Stimulated activated CD4-positive, alpha-beta T cell treated with anti-CD3 and anti-CD28 coated beads, Interleukin-12 subunit alpha, Interleukin-12 subunit beta, amount 100 ng/mL, for 24 hours (primary cell): ENCODE measurements at places on chromosomes 5 and 9.

- DNase-seq: no peak
These were observed 375.8 kb downstream of the GADD45G start for GRCh38 chr9:89980600-89980999.

DNA sequence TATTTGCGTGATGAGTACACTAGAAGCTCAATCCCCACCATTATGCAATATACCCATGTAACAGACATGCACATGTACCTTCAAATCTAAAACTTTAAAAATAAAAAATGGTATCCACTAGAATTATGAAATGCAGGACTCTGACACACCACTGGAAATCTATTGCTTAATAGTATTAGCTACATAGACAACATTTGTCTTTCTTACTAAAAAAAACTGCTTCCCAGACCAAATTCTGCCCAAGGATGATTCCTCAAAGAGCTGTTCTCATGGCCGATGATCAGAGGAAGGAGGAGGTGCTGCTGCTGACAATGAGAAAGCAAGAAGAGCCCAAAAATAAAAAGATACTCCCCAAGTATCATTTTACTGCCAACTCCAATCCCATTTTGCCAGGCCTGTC, 67.2 kb downstream of the TTC39B start:
- no peak for DNase-seq

DNA sequence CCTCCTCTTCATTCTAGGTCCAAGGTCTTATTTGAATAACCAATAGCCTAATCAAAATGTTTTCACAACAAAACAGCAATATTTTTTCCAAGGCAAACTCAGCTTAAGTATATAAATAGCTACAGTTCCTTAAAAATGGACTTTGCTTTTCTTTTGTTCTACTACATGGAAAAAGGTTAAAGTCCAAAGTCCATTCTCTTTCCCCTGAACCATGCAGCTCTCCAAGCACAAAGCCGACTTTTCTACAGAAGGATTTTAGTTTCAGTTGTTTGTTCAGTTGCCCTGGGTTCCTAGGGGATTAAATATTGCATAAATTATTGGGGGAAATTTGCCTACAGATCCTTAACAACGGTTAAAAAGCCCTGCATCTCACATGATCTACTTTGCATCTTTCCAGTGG, 677.0 kb upstream of the KLF4 start:
- no peak for DNase-seq

DNA sequence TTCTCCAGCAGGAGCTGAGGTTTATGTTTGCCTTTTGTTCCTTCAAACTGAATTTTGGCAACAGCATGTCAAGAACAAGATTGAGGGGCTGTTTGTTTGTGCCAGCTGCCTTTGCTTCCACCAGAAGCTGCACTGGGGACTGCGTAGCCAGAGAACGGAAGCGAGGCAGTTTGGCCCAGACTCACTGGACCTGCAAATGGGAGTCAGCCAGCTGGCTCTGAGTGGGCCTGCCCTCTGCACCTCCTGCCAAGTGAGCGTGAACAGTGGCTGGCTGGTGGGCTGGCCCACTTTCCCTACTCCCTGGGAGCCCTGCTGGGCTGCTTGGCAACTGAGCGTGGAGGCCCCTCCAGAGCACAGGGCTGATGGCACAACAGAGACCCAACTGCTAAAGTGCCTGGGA, 111.6 kb downstream of the GALNT10 start:
- DNase-seq: no peak

DNA sequence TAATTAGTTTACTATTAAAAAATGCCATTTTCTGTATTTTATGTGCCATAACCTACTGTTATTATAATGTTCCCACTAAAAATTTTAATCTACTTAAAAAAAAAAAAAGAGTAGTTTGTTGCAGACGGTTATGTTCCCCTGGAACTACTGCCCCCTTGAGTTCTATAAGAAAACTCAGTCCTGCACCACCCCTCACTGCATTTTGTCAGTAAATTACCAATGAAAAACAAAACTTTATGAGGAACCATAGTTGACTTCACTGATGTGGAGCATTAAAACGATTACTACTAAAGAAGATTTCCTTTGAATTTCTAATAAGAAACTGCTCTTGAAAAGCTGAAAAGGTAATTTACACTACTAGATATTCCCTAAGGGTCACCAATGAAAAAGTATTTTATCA, 288.7 kb downstream of the FBXL17 start:
- DNase-seq: no peak

DNA sequence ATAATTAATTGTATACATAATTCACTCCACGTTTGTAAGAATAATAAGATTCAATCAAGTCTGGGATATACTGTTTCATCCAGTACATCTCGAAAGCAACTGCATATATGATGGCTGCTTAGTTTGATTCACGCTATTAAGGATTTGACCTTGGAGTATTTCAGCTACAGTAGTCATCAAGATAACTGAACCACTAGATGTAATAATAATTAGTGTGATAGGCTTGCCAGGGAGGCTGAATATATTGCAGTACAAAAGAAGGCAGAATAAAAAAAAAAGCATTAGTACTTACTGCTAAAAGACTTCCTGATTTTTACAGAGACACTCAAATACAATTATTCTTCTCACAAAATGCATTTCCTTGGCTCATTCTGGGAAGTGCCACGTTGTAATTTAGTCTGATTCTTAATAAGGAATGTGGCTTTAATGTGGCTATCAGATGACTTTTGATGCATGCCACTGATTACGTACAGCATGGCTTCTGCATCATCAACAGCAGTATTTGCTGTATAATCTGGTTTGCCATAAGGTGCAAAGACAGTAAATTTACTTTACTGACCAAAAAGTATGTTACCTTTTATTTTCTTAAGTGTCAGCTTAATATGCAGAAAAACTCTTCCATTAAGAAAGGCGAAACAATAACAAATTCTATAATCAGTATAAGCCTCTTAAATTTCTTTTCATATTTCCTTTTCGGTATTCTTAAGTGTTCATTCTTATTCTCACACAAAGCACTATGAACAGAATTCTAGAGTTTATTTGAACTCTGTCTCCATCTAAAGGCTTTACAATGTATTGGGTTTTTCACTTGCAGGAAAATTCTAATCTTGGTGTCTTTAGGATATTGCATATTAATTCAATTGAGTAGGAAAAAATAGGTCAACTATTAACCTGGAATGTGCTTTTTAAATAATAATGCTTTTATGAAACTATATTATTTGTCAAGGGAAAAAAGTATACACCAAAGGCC, 166.4 kb downstream of the SLF1 start:
- no peak for DNase-seq

DNA sequence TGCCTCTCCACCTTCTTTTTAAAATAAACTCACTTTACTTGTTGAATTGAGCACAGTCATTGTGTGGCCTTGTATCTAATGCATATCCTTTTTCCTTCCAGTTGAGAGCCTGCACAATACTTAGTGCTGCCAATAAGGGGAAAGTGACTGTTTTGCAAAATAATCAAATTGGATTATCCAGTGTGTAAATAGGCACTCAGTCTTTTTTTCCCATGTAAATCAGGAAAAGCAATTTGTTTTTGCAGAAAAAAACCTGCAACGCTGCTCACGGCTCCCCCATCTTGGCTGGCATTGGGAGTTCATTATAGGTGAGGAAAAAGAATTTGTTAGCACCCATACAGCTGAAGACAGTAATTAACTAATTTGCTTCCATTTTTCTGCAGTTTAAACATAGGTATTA, 299.9 kb downstream of the CSNK1G3 start:
- DNase-seq: no peak

DNA sequence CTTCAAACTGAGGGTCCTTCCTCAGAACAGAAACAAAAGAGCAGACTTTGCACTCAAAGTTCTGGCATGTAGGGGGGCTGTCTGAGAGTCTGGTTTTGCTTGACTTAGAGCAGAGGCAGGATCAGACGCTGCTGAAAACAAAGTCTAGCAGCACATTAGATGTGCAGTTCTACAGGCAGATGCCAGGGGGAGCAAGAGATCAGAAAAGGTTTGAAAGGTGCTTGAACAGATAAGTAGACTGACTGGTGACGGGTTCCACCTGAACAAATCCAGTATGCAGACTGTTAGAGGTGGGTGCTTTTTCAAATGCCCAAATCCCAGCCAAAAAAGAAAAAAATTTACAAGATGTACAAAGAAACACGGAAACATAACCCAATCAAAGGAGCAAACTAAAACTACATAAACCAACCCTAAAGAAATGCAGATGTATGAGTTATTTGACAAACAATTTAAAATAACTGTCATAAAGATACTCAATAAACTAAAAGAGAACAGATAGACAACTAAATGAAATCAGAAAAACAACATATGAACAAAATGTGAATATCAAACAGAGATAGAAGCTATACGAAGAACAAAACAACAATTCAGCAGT, 194.7 kb upstream of the FREM1 start:
- peak; percentile 0 for DNase-seq

- no peak for DNase-seq
These were observed 231.9 kb downstream of the ADAMTSL1 start for GRCh38 chr9:18705796-18706392.

GRCh38 chr9:78856144-78856543, 559.2 kb downstream of the PSAT1 start:
- no peak for DNase-seq

- no peak for DNase-seq
These were observed 38.7 kb downstream of the DUSP1 start for GRCh38 chr5:172732201-172732865.

DNA sequence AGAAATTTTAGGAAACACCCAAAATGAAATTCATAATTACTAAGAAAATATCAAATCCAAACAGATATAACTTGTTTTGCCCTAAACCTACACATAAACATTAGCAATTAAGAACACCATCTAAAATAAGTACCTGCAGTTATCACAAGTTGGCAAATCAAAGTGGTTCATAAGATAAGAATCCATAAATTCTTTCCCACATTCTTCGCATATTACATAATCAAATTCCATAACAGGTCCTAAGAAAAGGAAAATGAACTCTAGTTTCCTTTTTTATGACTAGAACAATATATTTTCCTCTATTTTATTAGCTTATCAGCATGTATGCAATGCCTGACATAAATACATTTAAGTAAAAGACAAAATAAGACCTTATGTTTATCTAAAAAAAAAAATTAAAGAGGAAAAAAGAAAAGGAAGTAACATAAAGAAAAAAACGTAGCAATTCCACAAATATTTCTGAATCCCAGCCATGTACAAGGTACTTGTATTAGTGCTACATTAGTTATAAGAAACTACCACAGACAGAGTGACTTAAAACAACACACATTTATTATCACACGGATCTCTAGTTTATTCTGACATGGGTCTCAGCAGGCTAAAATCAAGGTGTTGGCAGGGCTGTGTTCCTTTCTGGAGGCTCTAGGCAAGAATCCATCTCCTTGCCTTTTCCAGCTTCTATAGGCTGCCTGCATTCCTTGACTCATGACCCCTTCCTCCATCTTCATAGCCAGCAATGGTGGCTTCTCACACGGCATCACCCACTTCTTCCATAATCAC, 7.5 kb downstream of the XPA start:
- DNase-seq: no peak

- DNase-seq: no peak
These were observed 104.7 kb downstream of the DROSHA start for GRCh38 chr5:31427013-31427723.

DNA sequence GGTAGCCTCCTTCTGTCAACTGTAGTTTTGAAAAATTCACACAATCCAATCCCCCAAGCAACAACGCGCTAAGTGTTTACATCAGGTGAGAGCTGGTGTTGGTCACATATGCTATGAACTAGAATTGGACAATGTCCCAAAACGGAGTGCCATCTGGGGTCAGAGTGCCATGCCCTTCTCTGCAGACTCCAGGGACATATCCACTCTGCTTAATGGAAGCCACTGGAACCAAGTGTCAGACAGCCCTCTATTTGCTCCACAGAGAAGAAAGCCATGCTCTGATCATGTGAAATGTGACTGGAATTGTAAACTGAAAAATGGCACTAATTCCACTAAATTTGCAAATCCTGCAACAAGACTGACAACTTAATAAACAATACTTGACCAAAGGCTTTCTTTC, 12.2 kb downstream of the ABCA1 start:
- DNase-seq: no peak

GRCh38 chr5:56699538-56699937, 115.8 kb upstream of the MAP3K1 start:
- DNase-seq: no peak

DNA sequence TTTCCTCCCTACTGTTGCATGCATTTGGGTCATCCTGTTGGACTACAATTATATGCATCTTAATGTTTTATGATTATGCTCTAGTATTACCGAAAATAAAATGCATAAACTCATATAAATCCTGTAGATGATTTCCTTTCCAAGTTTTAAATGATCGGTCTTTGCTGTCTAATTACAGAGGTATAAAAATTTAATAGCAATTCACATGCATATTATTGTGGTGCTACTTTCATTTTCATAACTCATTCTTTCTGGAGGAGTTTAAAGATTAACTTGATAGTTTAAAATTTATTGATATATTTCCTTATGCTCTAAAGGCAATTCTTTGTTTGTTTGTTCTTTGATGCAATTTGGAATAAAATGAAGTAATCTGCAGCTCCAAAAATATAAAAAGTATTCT, 1475.1 kb downstream of the MAT2B start:
- no peak for DNase-seq

GRCh38 chr5:32413466-32414263, 30.9 kb downstream of the ZFR start:
- no peak for DNase-seq

DNA sequence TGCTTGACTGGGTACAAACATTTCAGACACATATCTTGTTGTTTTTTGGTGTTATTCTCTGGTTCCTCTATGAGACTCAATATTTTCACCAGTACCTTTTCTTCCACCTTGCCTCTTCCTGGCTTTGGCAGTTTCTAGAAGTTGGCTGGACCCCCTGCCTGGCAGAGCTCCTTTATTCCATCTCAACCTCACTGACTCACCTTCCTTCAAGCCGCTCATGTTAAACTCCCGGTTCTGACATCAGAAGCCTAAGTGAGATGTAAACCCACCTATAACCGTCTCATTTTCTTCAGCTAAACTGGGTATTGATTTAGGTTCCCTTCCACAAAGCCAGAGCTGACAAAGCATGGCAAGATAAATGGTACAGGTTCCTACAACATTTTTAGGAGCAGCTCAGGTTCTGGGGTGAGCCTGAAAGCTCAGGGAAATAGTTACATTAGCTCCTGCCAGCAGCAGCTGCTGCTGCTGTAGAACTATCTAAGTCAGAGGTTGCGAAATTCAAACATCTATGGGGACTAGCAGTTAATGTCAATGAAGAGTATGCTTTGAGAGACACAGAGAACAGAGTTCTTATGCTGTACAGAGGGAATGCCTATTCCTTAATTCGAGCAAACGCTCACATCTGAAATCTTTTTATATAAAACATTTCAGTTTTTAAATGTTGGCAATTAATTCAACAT, 197.1 kb upstream of the NR3C1 start:
- no peak for DNase-seq

DNA sequence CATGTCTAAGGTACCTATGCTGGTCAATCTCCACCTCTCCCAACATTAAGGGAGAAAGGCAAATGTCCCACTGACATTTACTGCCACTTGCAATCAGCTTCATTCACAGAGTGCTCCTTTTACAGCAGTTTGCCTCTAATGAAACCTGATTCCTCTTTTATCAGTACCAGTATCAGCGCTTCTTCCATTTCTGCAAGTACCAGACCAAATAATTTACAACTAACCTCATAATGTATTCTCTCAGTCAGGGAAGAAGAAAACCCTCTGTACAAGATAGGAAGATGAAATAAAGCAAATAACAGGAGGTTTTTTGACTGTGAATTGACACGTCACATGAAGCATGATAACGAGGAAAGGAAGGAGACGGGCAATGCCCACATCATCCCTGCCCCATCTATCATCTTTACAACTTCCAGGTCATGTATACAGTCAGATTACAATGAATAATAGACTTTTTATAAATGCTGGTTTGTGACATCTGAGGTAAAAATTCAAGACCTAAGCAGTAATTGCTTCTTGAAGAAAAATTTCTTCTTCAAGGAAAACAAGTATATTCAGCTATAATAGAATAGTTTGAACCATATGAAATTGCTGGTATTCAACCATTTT, 21.9 kb downstream of the ABITRAM start:
- DNase-seq: no peak
